Cardiac muscle cell (in vitro differentiated cells and primary cell): ENCODE measurements at places on chromosomes 11 and 22. TPM values are rescaled to one million over a fixed set of nuclear protein-coding genes. Genes with fewer than 3 reads are reported as not detected.

SCN2B gene
- total RNA-seq = 1.5 and 2.5 TPM in 2 replicates

LRRC75B gene
- total RNA-seq = 33.0 and 42.4 TPM in 2 replicates

RAB38 gene
- total RNA-seq = 6.9 and 7.7 TPM in 2 replicates

TRIM49 gene
- total RNA-seq = not detected in 2 replicates

GAL gene
- total RNA-seq = 0.60 and 0.83 TPM in 2 replicates

SHISAL1 gene
- total RNA-seq = 2.5 and 2.8 TPM in 2 replicates

FXYD6 gene
- total RNA-seq = 324 and 403 TPM in 2 replicates

APOA5 gene
- not detected in 2 replicates for total RNA-seq

MS4A6E gene
- not detected in 2 replicates for total RNA-seq

HSPB2 gene
- 0.36 and 0.74 TPM in 2 replicates for total RNA-seq

MRGPRE gene
- total RNA-seq = not detected in 2 replicates

APBB1 gene
- total RNA-seq = 159 and 188 TPM in 2 replicates

LARGE1 gene
- 23.0 and 34.3 TPM in 2 replicates for total RNA-seq

SLC17A6 gene
- total RNA-seq = not detected in 2 replicates

PPP6R2 gene
- total RNA-seq = 78.6 and 88.4 TPM in 2 replicates

ETS1 gene
- 4.1 and 10.2 TPM in 2 replicates for total RNA-seq

ZFTA gene
- 31.5 and 42.8 TPM in 2 replicates for total RNA-seq

FAM118B gene
- total RNA-seq = 13.7 and 22.7 TPM in 2 replicates

HORMAD2 gene
- not detected in 2 replicates for total RNA-seq

TYR gene
- total RNA-seq = not detected in 2 replicates

APLNR gene
- 9.8 and 16.0 TPM in 2 replicates for total RNA-seq

OR8A1 gene
- total RNA-seq = not detected in 2 replicates

RPS3 gene
- 781 and 951 TPM in 2 replicates for total RNA-seq

CNGA4 gene
- 0.32 and 0.83 TPM in 2 replicates for total RNA-seq

RIBC2 gene
- 0.60 and 0.67 TPM in 2 replicates for total RNA-seq

TCF20 gene
- total RNA-seq = 46.4 and 48.8 TPM in 2 replicates
